ENCODE measurements at places on chromosomes 7 and 10.

DNA sequence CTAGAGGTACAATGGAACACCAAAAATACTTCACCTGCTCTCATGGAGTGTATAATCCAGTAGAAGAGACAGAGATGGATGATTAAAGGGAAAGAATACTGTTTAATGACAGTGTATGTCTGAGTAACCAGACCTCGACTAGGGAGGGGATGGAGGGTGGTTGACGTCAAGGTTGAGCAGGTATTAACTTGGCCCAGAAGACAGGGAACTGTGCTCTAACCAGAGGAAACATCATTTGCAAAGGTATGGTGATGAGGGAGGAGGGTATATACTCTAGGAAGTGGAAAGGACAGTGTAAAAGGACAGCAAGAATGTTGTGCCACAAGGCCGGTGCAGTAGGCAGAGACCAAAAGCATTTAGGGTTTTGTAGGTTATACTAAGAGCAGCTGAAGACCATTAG, 2.9 kb downstream of the MIOS start:
- DNase-seq, result no peak

- no peak for DNase-seq
These were observed 63.2 kb downstream of the CCDC3 start for GRCh38 chr10:12938271-12938670.

DNA sequence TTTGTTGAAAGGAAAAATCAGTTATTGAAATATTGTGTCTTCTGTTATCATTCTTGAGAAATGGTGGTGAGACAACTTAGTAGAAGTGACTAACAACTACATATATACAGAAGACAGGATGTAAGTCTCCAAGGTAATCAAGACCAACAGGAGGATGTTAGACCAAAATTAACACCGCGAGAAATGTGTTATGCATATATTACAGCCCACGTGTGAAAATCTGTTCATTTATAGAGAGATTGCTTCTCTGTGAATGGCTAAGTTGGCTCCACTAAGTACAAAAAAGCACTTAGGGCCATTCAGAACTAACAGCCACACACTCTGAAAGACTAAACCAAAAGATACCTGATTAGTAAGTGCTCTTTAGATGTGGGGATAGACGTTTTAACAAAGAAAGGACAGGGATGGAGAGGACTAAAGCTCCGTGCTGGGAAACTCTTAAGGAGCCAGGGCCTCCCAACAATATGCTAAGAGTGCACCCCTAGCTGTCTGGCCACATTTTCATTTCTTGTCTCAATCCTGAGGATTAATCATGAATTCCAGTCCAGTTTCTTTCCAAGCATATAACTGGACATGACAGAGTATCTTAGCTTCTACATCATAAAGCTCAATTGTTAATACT, 26.5 kb downstream of the HDAC9 start:
- DNase-seq, result no peak

DNA sequence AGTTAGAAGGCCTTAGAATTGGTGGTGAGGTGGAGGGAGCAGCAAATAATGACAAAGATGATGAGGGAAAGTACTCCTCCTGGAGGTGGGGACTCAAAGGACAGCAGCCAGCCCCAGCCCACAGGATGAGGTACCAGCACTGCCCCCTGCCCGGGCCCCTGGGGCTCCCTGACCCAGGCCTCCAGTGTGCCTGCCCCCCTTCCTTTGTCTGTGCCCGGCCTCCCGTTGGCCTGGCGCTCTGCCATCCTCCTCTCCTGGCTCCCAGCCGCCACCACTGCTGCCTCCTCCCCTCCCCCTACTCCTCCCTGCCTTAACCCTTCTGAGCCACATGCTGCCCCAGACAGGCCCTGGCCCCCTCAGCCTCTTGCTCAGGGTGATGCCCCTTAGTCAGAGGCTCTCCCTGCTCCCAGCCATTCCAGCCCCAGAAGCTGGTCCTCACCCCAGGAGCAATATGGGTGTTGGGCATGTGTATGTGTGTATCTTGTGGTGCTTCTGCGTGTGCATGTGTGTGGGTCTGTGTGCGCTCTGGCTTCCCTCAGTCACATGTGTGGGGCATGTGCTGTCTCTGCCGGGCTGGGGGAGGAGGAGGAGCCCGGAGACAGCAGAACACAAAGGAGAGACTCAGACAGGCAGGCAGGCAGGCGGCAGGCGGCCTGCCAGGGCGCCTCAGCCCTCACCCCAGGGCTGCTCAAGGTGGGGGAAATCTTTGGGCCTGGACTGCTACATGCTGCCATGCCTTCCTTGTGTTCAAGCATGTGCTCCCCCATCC, 2.6 kb downstream of the LDB1 start:
- DNase-seq, result peak; percentile 77

- no peak for DNase-seq
These were observed 332.1 kb upstream of the CELF2 start for GRCh38 chr10:10685566-10685965.

DNA sequence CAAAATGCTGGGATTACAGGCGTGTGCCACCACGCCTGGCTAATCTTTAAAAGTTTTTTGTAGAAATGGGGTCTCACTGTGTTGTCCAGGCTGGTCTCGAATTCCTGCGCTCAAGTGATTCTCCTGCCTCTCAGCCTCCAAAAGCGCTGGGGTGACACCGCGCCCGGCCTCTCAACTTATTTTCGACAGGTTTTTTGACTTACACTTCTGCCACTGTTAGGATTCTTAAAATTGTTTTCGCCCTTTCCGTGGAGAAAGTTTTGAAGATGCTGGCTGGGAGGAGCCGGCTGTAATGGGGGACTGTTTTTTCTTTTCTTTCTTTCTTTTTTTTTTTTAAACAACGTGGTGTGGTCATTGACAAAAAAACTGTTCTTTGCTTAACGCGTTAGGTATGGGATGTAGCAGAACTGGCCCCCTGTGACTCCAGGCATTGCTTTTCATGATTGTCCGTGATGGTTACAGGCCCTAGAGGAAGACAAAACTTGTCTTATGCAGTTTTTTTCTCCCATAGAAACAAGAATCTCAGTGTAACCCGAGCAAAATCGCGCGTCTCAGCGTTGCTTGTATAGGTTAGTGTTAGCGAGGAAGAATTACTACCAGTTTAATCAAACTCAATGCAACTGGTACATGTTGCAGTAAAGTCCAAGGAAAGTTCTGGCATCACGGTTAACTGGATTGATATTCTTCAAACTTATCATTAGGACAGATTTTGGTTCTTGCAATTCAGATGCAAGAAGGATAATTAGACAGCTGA, 72.2 kb downstream of the DAGLB start:
- DNase-seq, result peak; percentile 27

DNA sequence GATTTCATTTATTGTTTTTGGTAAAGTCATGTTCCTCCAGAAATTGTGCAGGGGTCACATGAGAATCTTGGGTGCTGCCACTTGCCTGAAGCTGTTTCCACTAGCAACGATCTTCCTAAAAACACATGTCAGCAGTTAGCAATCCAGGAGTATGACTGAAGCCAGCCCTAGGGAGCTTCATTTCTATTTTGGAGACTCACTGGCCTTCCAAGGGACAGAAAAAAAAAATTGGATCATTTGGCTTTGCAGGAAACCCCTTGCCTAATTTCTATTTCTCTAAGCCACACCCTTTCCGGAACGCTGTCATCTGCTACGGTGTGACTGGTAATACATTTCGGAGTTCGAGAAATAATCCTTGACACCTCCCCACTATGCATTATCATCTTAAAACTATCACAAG, 204.7 kb downstream of the TAX1BP1 start:
- DNase-seq, result no peak

GRCh38 chr7:66321283-66321682, 116.1 kb downstream of the TPST1 start:
- no peak for DNase-seq

DNA sequence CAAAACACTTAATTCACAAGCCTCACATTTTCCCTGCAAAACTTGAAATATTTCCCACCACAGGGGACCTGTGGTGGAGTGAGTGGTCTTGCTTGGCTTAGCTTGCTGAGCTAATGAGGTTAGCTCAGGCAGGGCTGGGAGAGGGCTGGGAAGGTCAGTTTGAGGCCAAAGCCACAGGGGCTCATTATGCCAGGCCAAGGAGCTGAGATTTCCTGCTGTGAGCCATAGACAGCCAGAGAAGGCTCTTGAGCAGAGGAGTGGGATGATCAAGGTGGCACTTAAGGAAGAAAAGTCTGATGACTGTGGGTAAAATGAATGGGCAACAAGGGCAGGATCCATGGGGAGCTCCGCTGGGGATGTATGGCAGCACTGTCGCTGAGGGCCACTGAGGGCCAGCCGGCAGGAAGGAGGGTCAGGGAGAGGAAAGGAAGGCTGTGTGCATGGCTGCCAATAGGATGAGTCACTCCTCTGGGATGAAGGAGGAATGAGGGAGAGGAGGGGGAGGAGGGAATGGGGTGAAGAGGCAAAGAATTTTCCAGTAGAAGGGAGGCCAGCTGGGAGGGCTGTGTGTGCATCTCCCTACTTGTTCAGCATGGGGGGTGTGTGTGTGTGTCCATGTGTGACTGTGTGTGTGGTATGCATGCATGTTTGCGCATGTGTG, 18.7 kb upstream of the ZNF488 start:
- no peak for DNase-seq

DNA sequence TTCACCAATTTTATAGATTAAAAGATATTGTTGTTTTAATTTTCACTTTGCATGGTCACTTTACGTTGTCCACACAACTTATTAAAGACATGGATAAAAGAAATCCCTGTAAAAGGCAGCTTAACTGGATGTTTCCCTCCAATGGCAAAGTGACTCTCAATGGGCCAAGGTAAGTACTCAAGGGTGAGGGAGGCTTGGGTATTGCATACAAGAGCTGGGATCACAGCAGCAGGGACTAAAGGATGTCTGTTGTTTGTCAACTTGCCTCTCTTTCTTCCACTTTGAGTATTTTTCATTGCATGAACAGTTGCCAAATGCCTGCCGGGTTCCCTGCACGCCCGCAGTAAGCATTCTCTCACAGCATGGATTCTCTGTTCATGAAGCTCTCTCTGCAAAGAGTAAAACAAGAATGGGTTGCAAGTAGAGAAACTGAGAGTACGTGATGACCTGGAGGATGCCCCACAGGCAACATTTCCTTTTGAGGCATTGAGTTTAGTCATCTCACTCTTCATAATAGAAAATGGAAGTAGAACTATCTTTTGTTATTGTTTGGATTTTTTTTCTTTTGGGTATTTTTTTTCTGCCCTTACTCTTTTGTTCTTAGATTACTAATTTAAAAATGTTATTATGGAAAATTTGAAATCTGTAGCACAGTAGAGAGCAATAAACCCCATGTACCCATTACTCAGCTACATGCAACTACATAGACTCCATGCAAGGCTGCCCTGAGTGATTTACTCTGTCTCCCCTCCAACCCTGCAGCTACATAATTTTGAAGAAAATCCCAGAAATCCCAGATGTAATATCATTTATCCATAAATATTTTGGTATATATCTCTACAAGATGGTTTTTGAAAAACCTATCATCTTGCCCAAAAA, 26.3 kb downstream of the GPR141 start:
- no peak for DNase-seq

DNA sequence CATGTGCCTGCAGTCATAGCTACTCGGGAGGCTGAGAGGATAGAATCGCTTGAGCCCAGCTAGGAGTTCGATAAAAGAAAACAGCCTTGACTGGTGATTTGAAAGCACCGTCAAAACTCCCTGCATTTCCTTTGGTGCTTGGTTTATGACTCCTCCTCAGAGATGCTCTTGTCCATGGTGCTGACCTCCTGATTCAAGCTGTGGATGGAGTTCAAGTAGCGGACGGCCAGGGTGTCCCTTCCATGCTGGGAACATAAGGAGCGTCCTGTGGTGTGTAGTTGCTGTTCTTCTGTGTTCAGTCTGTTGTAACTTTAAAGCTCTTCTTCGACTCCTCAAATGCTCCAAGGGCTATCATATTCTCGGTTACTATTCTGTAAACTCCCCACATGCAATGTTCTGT, 382.5 kb upstream of the KIAA1217 start:
- no peak for DNase-seq

DNA sequence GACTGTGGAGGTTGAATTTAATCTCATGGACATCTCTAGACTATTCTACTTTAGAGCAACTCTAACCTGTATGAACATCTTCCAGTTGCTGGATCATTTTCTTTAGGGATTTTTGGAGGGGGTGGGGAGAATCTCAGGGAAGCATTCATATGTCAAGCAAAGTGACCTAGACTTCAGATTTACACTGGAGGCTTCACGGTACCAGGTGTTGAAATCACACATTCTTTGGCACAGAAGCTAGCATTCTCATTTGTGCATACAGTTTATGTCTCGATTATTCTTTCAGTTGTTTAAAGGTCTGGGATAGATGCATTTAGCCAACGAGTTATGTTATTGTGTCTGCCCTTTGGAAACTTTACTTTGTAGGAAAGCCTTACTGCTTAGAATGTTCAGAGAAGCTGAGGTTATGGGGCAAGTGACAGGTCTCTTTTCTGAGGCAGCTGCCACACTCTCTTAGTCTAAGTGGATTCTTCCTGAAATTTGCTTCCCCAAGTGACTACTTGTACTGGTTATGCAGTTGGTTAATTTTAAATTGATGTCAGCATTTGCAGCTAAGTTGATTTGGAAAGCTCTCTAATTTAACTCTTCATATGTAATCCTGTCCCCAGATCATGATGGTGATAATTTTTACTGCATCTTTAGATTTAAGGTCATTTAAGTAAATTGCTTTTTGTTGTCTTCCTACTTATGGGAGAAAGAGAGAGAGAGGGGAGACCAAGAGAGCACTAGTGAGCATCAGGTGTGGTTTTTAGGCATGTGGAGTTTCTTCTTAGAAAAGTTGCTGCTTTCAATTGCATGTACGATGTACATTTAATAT, 153.8 kb downstream of the PRKG1 start:
- DNase-seq, result no peak

GRCh38 chr10:50538555-50539398, 85.0 kb downstream of the SGMS1 start:
- DNase-seq, result no peak
